ENCODE measurements at places on chromosomes 11 and 22.

DNA sequence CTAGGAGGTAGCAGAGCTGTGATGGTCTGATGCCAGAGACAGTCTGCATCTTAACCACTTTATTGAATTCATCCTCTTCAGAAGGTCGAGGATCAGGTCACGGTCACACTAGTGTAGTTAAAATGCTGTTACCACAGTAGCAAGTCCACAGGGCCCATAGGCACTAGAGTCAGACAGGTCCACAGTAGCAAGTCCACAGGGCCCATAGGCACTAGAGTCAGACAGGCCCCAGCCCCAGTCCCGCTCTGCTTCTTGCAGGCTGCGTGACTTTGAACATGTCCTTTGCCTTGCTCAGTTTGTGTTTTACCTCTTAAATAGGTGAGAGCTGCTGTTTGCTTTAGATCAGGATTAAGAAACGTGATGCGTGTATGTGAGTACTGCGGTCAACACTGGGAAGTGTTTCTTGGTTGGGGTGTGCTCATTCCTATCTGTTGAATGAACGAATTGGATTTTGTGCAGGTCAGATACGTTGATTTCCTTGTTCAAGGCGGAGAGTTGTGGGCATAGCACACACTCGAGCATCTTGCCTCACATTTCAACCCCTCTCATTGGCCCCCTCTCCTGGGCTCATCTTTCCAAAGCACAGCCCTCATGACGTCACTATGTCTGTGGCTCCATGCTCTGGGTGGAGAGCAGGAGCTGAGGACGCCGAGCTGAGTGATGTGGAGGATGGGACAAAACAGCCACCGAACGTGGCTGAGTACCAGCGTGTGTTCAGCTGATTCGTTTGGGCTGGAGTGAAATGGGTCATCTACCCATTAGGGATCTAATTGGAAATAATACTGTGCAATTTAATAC, 191.7 kb downstream of the TBC1D22A start:
- no peak for DNase-seq

DNA sequence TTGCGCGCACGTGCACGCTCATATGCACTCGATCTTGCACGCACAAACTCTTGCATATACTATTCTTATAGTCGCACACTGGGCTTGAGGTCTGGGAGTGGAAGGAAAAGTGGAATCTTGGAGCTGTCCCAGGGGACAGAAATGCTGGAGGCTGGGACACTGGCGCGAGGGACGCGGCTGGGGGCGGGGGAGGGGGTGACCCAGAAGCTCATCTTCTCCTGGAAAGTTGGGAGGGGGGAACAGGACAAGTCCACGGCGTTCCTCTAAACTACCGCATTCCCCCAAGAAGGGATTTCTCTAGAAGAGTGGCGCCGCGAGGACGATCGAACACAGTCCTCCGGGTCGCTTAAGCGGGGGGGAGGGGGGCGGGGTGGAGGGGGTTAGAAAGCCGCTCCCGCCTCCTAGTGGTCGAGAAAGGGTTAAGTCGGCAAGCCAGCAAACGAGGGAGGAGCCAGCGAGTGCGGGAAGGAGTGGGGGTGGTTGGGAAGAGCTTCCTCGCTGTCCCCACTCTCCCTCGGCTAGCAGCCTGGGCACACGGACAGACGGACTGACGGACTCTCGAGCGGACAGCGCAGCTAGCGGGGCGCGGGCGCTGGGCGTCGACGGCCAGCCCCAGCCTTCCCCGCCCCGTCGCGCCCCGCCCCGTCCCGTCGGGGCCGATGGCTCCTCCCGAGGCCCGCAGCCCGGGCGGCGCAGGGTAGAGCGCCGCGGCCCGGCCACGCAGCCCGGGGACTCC, at the start of gene RTN4RL2:
Gene RTN4RL2, plus strand, starts transcription at position 507 of the 736 bp plus-strand sequence. CDS start 338 bp downstream, outside the sequence.
- peak; percentile 88 for DNase-seq

DNA sequence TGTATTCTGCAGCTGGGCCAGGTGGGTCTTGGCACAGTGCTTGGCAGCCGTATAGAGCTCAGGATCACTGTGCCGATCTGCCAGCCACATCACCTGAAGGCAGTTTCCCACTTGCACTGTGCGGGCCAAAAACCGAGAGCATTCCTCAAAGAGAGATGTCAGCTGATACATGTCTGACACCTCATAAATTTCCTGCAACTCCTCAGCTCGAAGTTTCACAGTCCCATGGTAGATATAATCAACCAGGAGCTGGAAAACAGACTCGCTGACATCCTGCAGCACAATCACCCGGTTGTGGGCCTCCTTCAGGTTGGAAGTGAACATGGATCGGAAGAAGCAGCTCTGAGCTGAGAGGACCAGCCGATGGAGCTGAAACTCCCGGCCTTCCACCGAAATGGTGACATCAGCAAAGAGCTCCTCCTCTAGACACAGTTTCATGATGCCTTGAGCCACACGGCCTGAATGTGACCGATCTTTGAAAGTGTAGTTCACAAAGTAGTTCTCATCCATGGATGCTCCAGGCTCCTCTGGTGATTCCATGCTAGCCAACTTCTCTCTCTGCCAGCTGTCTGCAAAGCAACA, 1.2 kb downstream of the KBTBD4 start:
- DNase-seq: no peak

DNA sequence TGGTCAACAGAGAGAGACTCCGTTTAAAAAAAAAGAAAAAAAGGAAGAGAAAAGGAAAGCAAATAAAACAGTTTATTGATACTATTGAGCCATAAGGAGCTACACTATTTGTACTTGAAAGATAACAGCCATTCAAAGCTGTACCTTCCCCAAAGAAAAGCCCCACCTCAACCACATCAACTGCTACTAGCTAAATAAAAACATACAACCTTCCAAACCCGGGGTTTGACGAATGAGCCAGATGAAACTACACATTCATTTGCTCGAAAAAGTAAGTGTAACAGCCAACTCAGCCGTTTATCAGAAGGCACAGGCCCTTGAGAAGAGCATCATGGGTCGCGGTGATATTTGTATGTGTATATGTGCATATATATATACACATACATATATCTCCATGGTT, 78.4 kb downstream of the SIK3 start:
- no peak for DNase-seq

- no peak for DNase-seq
These were observed 79.7 kb upstream of the SHANK2 start for GRCh38 chr11:71332046-71332445.

- DNase-seq: no peak
These were observed 244.7 kb downstream of the SOX6 start for GRCh38 chr11:16111690-16112089.

All from GM13977 (cell line).